AG09309 (cell line): ENCODE measurements at places on chromosomes 2 and 18.
A peak's percentile ranks its signal among the peaks of the same experiment; 100 is the strongest.

DNA sequence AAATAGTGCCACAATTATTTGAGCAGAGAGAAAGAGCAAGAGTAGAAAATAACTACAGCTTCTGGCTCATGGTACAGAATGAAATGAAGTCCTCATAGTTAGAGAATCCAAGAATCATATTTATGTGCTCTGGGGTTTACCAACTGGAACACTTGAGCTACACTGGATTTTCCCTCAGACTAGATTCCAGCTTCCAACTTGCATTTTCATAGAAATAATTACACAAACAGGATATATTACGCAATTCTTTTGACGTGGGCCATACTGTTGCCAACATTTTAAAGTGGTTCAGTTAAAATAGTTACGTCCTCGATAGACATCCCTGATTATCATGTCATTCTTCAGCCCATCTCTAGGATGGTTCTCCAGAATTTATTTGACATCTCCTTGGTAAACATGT, 129.2 kb downstream of the ETAA1 start:
- peak; percentile 55 for DNase-seq

DNA sequence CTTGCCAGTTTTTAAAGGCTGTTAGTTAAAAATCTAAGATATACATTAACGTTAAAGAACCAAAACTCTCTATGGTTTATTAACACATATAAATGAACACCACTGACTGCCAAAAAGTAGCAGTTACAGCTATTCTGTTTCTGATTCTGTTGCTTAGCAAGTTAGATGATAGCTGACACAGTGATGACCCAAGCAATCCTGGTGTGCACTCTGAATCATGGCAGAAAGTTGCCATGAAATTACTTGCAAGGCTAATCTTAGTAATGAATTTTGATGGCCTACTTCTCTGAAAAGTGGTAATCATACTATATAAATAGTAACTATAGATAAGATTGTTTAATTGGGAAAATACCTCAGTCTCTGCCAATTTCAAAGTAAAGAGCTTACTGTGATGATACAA, 57.7 kb downstream of the ROCK2 start:
- no peak for DNase-seq

- no peak for DNase-seq
Observed at GRCh38 chr2:216575465-216575864, 57.8 kb upstream of the IGFBP2 start.

DNA sequence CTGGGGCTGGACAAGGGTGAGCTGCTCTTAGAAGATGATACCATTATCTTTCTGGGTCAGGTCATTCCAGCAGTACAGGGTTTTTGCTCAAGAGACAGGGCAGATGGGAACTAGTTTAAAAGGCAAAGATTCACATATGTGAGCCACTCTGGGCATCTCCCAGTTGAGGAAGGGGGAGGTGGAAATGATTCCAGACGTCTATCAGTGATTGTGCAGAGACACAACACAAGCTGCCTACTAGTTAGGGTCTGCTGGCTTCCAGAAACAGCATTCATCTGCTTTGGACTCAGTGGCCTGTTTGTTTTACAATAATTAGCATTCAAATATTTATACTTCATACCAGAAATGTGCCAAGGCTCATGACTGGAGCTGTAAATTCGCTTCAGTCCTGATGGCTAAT, 32.3 kb downstream of the ST6GAL2 start:
- no peak for DNase-seq

DNA sequence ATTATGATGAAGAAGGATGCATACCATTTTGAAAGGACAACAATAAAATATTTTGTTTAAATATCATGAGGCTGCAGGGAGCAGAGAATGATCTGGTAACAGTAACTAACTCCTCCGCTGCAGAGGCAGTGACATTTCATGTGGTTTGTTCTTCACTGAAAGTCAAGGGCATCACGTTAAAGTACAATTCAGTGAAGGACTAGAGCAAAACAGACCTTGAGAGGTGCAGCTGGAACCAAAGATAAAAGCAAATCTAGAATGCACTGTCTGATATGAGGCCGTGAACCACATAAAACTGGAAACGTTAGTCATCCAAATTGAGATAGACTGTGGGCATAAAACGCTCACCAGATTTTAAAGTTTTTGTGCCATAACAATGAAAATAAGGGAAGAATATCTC, 522.9 kb upstream of the TNP1 start:
- no peak for DNase-seq
